Stimulated activated CD8-positive, alpha-beta memory T cell treated with anti-CD3 and anti-CD28 coated beads, Interleukin-4, amount 100 ng/mL, for 4 hours (primary cell): ENCODE measurements at places on chromosomes 12 and 14.

GRCh38 chr12:105616971-105617540 lies 286.6 kb downstream of the C12orf75 start:
- DNase-seq: no peak

GRCh38 chr14:60064491-60065072 lies 27.1 kb upstream of the PCNX4 start:
- DNase-seq: no peak

DNA sequence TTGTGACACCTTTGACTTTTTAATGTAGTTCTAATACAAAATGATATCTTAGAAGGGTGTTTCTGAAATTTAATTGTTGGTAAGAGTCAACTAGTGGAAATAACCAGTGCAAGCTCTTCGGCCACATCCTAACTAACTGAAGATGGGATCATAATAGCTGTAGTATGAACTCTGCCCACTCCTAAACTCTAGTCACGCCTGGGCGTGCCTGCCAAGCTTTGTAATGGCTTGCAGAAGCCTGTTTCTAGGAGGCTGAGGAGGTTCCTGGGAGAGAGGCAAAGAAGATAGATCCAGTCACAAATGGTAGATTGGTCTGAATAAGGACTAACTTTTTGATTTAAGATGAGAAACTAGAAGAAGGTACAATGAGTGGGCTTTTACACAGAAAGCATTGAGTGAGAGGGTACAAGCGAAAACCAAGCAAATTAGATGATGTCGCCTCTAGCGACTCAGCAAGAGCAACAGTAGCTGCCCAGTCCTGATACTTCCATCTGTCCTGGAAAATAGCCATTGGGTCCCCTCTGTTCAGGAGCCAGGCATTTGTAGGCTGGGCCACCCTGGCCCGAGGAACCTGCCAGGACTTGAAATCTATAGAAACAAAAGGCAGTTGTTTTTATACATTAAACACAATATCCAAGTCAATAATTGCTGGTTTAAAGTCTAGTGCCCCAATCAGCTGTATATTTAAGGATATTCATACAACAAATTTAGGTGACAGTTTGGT lies 148.8 kb downstream of the SLC38A4 start:
- DNase-seq: no peak

GRCh38 chr14:60656686-60657455 lies 7.6 kb upstream of the SIX1 start:
- DNase-seq: no peak

GRCh38 chr12:131818821-131819585 lies 9.2 kb upstream of the MMP17 start:
- no peak for DNase-seq

DNA sequence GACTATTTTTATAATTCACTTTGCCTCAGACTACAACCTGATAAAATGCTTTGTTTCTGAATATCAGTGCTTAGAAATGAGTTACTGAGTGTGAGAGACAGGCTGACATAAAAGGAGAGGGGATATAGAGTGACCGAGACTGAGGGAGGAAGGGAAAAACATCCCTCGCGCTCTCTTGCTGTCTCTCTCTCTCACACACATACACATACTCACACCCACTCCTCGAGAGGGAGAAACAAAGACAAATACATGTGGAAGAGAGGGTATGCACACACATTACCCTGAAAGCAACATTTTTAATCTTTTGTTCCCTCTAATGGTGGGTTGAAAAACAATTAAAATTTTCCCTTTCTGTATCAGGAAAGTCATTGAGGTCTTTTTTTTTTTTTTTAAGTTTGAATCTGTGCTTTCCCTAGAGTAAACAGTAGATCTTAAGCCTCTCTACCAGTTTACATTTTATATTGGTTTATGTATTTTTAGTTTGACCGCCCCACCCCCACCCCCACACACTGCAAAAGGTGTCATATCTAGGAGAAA lies 45.3 kb downstream of the FRS2 start:
- no peak for DNase-seq

- no peak for DNase-seq
Observed at GRCh38 chr12:65758401-65758800, 65.9 kb upstream of the HMGA2 start.

DNA sequence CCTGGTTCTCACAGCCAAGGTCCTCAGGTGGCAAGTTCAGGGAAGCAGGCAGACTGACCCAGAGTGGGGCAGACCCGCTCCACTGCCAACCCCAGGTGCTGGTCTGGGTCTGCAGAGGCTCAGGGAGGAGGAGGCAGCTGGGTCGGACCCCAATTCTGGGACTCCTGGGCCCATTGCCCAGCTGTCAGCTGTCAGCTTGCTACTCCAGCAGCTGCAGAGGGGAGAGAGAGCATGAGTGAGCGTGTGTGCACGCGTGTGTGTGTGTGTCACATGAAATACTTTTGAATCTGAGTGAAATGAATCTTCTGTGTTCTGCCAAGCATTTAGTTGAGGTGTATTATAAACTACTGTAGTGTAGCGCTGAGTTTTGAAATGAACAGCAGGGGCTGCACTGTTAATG lies 30.8 kb downstream of the XRCC3 start:
- DNase-seq: no peak

GRCh38 chr12:96237465-96238077 lies 43.4 kb downstream of the ELK3 start:
- DNase-seq: peak; percentile 36

DNA sequence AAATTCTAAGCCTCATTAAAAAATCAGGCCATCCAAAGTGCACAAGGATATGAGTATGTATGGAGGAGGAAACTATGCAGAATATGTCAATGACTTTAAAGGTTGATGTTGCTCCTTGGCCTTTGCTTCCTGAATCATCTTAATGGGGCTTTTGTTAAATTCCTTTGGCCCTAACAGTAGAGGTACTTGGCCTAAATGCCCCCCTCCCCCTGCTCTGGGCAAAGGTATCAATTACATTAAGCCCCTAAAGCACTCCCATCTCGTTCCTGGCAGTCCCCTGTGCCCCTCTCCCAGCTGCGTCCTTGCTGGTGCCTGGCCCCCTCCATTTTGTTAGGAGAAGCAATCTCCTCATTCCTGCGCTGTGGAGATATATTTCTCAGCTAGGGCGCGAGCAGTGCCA lies 4.8 kb downstream of the COPZ1 start:
- DNase-seq: no peak

- no peak for DNase-seq
Observed at GRCh38 chr14:100037353-100037752, 27.9 kb upstream of the EVL start.

- DNase-seq: no peak
Observed at GRCh38 chr12:93181409-93181965, 196.2 kb upstream of the NUDT4 start.

DNA sequence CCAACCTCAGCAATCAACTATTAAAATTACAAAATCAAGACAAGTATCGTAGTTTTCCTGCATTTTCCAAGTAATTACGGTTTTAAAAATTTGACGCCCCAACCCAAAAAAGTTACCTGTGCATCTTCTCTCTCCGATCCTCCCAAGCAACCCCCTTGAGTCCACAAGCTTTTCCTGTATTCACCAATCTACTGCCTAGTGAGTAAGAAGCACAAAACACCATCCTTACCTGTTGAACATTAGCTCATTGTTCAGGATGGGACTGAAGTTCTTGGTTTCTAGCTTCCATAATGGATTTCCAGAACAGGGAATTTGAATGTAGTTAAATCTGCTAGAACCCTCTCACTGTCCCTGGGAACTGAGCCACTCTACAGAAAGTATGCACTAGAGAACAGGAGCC lies 162.0 kb downstream of the PAX9 start:
- DNase-seq: no peak
